Stimulated activated CD4-positive, alpha-beta T cell treated with anti-CD3 and anti-CD28 coated beads, TNF-alpha, amount 100 ng/mL, for 4 hours (primary cell): ENCODE measurements at places on chromosomes 16 and 17.

DNA sequence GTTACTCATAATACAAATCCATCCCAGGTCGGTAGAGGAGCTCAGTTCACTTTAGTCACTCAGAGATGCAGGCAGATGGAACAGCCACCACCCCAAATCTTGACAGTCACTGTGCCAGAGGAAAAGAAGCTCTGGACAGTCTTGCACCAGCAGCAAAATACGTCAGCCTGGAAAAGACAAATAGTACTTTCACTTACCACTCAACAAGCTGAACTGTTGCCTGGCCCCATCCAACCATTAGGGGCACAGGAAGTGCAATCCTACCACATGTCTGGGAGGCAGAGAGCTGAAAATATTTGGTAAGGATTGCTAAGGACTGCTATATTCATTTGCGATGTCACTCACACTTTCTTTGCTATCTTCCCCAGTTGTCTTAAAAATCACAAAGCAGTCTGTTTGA lies 239.1 kb upstream of the TOX3 start:
- DNase-seq = no peak

DNA sequence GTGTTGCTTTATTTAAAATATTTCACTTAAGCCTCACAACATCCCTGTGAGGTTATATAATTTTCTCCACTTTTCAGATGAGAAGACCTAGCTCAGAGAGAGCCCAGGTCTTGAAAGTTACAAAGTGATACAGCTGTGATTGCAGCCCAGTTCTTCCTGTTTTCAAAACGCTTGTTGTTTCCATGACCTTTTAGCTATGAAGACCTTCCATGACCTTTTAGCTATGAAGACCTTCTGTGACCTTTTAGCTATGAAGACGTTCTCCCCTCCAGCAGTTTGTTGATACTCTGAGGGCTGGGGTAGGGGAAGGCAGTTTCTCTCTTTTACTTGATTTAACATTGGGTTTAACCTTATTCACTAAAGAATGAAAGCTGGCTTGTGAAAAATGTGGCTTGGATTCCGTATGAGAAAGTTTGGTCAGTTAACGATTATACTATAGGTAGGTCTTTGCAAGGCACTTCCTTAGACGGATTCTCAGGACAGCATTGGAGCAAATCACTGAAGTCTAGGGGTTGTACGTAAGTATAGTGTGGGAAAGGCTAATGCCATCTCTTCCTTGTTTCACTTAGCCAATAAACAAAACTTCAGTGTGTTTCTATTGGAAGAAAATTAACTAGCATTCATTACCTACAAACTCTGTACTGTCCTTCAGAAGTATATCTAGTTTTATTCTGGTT lies 20.7 kb downstream of the PHKB start:
- DNase-seq = no peak

- no peak for DNase-seq
These were observed 419.9 kb downstream of the CDH13 start for GRCh38 chr16:83046664-83047063.

DNA sequence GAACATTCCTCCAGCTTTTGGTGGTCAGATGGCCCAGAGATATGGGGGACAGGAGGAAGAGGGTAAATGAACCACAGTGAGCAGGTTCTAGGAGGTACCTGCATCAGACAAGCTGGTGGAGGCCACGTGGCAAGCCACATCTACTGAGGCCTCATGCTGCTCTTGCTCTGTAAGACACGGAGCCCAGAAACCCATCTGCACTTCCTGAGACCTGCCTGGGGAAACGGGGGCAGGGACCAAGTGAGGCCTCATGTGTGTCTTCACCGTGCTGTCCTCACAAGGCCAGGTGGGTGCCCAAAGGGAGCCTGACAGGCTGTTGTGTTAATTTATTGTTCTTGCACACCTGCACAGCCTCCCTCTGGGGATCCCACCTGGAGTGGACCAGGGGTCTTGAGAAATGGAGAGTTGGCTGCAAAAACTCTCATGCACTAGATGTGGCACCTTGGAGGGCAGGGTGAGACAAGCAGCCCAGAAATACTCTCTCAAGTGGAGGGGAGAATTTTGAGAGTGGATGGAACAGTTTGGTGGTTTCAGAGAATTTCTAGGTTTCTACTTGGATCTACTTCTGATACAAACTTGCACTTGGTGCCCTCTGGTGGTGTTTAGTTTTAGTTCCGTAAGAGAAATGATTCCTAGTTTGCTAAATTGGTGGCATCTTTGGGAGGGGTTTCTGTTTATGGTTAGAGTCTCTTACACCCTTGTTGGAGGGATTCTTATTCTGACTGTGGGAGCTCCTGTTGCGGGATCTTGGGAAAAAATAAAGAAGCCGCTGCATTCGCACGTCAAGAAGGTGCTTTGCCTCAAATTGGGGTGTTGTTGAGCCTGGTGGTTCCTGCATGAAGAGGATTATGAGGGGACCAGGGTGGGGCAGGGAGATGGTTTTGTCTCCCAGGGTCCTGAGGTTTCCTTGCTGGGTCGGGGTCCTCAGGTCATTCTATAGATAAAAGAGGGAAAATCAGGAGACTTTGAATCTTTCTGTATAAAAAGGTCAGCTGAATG lies 47.5 kb downstream of the SLC6A2 start:
- DNase-seq = no peak

- DNase-seq = no peak
These were observed 4.8 kb downstream of the LHX1 start for GRCh38 chr17:36942019-36942599.

GRCh38 chr17:64056269-64057005 lies 36.0 kb upstream of the ICAM2 start:
- no peak for DNase-seq

GRCh38 chr17:40555296-40556190 lies 9.7 kb downstream of the CCR7 start:
- no peak for DNase-seq

- no peak for DNase-seq
These were observed 20.8 kb downstream of the DCUN1D3 start for GRCh38 chr16:20879175-20880040.

DNA sequence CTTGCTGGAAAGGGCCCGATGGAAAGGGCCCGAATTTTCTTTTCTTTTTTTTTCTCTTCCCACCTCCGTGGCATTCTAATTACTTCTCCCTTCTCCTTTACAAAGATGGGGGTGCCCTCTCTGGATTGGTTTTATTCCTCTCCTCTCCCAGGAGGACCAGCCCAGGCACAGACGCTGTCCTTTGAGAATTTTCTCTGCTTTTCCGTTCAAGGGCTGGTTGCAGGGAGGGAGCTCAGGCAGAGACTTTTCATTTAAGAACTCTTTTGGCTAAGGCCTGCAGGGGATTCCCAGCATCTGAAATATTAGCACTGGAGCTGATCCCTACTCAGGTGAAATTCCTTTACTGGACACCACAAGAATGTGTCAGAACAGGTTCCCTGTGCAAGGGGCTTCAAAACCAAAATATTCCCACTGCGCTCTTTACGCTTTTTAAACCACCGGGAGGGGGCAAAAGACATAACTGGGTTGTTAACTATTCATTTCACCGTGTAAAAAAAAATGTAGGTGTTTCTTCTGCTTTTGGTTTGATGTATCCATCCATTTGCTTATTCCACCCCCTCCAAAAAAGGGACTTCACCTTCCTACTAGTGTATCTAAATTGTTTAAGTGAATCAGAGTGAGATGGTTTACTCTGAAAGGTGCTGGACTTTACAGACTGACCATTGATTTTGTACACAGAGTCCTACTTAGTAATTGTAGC lies 1.4 kb downstream of the NFAT5 start:
- no peak for DNase-seq

DNA sequence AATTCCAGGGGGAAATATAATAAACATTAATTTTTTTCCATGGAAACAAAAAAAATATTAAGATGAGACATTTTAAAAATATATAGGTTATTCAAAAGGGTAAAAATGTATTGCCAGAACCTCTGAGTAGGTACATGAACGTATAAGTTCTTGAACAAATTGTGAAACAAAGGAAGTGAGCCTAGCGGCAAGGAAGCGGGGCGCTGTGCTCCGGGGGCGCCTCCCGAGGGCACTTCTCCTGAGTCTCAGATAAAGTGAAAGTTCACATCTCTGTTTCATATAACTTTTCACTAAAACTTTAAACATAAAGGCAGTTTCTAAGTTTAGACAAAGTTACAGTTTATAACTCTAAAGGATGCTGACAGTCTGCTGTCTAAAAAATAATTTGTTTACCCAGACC lies 52.3 kb downstream of the TNRC6C start:
- DNase-seq = no peak

DNA sequence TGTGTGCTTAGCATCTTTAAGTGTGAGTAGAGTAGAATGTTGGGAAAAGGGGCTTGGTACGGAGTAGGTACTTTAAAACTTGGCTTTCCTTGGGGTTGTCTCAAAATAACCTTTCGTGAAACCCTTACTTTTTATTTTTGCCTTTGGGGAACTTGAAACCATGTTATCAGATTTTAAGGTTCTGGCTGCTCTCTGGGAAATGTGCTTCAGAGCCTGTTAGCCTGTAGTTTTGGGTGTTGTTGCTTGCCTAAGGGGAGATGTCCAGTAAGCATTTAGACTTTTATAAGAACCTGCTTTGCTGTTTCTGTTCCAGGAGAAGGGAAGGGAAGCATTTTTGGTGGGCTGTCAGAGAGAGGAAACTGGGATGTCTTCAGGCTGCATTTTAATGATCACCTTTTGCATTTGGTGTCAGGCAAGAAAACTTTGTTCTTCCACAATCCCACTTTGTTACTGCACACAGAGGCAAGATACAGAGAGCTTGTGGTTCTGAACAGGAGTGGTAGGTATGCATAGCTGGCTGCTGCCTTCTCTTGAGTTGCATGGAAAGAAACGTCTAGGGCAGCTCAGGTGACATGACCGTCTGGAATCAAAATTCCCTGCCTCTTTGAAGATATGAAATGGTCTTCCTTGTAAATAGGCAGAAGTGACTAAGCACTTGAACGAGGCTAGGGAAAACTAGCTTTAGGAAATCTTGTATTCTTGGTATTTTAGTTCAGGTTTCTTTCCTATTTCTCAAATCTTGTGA lies 1.7 kb downstream of the RABEP1 start:
- no peak for DNase-seq

DNA sequence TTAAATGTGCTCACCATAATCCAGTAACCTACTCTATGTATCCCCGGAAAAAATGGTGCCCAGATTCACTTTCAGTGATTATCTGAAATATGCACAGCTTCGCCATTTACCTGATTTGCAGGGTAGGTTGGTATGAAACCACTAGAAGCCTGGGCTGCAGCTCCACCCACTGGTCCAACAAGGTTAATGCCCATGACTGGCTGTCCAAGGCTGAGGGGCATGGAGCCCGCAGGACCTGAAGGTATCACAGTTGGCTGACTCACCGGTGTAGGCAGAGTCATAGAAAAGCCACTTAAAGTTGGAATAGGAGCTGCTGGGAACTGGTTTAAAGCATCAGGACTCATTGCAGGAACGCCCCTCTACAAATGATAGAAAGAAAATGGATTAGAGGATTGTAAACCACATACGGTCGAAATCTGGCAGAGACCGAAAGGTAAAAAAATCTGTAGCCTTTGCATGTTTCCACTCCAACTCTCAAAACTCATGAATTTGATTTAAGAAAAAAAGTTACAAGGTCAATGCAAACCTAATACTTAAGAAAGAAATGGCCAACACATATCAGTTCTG lies 38.6 kb downstream of the SYNRG start:
- DNase-seq = no peak

DNA sequence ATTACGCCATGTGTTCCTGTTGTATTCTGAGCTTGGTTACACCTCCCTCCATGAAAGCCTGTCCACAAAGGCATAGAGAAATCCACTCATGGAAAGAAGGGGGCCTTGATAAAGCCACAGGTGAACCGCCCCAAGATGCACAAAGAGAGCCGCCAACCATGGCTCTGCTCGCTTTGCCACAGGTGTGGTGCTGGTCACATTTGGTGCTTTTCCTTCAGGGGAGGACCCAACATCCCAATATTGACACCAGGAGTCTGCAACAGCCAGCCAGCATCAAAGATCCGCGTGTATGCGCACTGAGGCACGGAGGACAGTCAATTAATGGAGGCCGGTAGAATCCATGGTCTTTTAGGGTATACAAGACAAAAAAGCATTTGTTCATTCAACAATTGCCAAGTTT lies 7.3 kb downstream of the ABCA3 start:
- DNase-seq = no peak

DNA sequence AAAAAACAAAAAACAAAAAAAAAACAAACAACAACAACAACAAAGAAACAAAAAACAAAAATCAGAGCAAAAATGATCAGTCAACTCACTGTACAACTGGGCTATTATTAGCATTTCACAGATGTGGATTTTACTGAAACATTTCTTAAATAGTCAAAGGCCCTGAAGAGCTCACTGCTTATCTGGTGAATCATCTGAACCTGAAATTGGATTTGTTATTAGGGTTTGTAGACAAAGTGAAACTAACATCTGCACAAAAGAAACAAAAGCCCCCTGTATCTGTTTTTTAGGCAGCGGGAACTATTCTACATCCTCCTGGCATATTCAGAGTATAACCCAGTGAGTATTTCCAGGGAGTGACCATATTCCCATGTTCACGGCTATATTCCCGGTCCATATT lies 32.6 kb upstream of the KSR1 start:
- no peak for DNase-seq

DNA sequence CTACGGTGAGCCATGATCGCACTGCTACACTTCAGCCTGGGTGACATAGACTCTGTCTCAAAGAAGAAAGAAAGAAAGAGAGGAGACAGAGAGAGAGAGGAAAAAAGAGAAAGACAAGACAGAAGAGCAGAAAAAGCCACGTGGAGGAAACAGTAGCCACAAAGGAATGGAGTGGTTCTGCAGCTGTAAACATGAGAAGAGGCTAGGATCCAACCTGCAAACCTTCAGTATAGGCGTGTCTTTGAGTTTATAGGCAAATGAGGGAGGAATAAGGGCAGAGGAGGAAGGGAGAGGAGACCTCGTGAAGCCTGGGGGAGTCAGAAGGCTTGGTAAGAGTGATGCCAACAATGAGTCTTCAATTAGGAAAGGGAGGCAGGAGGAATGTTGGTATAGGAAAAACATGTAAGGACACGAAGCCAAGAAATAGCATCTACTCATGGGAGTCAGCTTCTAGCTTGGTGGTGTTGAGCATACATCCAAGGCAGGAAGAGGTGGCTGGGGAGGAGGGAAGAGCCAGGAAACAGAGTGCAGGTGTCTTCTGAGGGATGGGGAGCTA lies 3.9 kb downstream of the MED9 start:
- DNase-seq = no peak

GRCh38 chr17:82582213-82582612 lies 62.7 kb downstream of the FOXK2 start:
- no peak for DNase-seq

- no peak for DNase-seq
These were observed 54.4 kb downstream of the SIAH1 start for GRCh38 chr16:48330841-48331192.
